Adrenal gland (tissue), 19 donors: ENCODE measurements at places on chromosomes 2 and 18. TPM values are rescaled to one million over a fixed set of nuclear protein-coding genes. Genes with fewer than 3 reads are reported as not detected.

Gene FTCDNL1
- polyA plus RNA-seq: 2.6 TPM

DNA sequence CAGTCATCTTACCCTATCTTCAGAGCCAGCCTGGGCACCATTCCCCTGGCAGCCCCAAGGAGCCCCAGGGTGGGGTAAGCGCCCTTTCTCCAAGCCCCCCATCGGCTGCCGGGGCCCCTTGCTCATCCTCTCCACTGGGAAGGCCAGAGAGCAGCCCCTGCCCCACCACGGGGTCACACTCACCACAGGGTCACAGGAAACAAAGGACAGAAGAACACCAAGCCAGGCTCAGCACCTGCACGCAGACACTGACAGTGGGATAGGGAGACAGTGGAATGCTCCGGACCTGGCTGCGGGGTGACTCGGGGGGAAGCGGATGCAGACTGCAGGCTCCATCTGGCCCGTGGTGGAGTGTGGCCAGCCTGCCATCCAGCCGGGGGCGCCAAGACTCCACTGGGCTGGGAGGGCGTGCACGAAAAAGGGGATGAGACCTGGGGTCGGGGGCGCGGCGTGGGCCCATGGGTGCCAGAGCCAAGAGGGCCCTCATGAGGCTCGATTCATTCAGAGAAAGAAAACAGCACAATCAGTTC is 21.1 kb downstream of the HDAC4 start:
- DNase-seq: no peak

Gene VWA3B
- 0.16 TPM for polyA plus RNA-seq

Gene LIMS4
- 6.3 TPM for polyA plus RNA-seq

- DNase-seq: peak; percentile 49
Measured at GRCh38 chr2:3628800-3629199, 29.2 kb upstream of the ALLC start.

DNA sequence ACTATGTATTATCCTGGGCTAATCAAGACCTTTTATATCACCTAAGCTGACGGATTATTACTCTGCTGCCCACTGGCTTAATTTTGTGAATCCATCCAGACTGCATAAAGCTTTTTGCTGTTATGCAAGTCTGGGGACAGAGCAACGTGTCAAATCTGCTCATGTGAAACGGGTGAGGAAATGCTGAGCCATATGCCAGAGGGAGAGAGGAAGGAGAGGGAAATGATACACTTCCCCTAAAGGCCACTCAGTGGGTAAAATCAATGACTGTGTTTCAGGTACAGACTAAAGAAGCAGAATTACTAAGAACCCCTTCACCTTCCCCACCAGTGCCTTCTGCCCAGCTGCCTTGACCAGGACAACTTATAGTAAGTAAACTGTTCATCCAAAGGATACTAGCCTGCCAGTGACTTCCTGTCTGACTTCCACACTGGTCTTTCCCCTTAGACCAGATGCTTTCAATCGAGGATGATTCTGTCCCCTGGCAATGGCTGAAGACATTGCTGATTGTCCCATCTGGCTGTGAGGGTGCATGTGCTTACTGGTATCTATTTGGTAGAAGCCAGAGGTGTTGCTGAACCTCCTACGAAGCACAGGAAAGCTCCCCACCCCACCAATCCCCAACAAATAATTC is 43.0 kb downstream of the STAT1 start:
- DNase-seq: no peak

GRCh38 chr2:190911813-190912212 is 31.2 kb downstream of the GLS start:
- no peak for DNase-seq

- no peak for DNase-seq
Measured at GRCh38 chr2:99748344-99748743, 258.5 kb upstream of the REV1 start.

DNA sequence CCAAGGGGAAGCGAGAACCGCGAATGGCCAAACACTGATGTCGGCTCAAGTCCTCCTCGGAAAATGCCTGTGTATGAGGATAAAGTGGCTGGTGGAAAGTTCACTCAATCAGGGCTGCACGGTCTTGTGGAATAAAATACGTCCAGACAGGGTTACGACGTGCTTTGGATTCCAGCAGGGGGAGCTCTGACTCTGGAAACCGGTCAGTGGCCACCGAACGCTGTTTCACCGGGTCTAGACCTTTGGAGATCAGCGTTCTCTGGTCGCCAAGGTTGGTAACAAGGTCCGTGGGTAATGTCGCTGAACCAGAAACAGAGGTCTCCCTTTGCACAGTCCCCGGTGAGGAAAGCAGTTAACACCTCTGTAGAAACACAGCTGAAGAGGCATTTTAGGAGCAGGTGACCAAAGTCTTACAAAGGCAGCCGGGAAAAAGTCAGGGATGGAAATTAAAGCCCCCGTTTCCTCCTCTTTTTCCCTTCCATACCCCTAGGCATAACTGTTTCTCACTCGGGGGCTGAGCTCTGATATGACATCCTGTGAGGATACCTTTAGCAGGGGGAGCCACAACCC is 47.8 kb downstream of the CDCA7 start:
- DNase-seq: peak; percentile 82

Gene ANKRD36C
- 1.2 TPM for polyA plus RNA-seq

DNA sequence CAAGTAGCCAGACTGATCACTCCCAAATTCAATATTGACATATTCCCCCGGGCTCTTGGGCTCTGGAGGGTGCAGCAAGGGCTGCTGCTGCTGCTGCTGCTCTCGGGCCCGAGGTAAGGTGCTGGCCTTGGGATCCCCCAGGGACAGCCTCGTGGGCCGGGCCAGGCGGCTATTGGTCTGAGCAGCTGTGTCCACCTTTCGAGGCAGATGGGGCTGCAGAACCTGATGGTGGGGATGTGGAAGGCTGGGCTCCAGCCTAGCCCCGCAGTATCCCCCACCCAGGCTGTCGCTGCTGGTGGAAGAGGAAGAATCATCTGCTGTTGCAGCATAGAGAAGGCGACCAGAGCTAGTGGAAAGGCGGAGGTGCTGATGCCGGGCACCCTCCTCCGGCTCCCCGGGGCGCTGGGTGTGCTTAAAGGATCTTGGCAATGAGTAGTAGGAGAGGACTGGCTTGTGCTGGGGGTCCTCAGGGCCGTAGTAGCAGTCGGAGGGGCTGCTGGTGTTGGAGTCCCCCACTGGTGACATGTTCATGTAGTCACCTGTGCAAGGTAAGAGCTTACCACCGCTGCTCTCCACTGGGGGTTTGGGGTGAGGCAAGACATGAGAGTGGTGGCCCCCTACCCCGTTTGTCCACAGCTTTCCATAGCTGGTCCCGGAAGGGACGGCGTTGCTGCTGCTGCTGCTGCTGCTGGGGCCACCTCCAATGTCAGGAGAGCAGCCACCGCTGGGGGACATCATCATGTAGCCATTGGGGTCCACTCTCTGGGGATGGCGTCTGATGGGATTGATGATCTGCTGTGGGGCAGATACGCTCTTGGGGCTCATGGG is 3.4 kb downstream of the IRS1 start:
- peak; percentile 43 for DNase-seq

DNA sequence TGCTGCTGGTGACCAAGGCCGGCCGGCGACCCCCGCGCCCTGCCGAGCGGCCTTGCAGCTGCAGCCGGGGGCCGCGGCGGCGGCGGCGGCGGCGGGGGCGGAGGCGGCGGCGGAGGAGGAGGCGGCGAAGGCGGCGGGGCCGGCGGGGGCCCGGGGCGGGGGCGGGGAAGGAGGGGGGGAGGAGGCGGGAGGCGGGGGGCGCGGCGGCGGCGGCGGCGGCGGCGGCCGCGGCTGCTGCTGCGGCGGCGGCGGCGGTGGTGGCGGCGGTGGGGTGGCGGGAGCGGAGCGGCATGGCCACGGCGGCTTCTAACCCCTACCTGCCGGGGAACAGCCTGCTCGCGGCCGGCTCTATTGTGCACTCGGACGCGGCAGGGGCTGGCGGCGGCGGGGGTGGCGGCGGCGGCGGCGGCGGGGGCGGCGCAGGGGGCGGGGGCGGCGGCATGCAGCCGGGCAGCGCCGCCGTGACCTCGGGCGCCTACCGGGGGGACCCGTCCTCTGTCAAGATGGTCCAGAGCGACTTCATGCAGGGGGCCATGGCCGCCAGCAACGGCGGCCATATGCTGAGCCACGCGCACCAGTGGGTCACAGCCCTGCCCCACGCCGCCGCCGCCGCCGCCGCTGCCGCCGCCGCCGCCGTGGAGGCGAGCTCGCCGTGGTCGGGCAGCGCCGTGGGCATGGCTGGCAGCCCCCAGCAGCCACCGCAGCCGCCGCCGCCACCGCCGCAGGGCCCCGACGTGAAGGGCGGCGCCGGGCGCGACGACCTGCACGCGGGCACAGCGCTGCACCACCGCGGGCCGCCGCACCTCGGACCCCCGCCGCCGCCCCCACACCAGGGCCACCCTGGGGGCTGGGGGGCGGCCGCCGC is 1.5 kb downstream of the POU3F3 start:
- no peak for DNase-seq

- DNase-seq: no peak
Measured at GRCh38 chr2:148049284-148049683, 28.4 kb downstream of the MBD5 start.

Gene CNTNAP5
- not detected for polyA plus RNA-seq

- no peak for DNase-seq
Measured at GRCh38 chr2:197241596-197241995, 69.0 kb downstream of the ANKRD44 start.

DNA sequence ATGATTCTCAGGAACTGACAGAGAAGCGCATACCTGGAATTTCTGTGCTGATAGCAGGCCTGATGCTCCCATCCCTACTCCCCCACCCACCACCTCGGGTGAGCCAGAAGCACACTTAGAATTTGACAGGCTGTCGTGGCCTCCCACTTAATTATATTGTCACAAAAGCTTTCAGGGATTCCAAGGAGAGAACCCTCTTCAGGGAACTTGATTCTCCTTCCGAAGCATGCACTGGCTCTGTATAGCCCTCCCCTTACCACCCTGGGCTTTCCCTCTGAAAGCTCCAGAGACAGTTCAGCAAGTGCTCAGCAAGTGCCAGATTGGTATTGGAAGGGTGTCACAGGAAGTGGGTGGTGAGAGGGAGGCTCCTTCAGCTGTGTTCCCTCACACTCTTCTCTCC is 252.5 kb upstream of the SIX2 start:
- DNase-seq: no peak

DNA sequence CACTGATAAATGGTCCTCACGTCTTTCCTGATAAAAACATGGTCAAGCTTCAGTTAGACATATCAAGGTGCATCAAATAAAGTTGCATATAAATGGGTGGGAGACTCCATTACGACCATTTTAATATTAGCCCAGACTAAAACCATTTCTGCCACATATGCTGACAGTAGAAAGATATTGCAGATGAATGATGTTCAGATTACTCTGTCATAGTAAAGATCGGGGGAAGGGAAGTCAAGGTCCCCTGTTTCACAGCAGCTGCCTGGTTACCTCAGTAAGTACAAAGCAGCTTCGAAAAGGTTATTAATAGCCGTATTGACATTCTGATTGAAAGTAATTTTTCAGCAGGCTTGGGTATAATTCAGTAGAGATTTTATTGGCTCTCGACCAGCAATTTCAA is 927.7 kb upstream of the CDH2 start:
- DNase-seq: no peak
